Fibroblast of villous mesenchyme (primary cell): ENCODE measurements at places on chromosomes 1 and 21. TPM values are rescaled to one million over a fixed set of nuclear protein-coding genes. Genes with fewer than 3 reads are reported as not detected.

The ALG6 gene
- total RNA-seq: 8.7 and 13.0 TPM in 2 replicates

The PADI1 gene
- total RNA-seq: 0.43 and 0.64 TPM in 2 replicates

The LHX8 gene
- total RNA-seq: under 0.01 TPM in 1 of 2 replicates, not detected in the other

The FGR gene
- total RNA-seq: not detected in 2 replicates

The LCE3D gene
- total RNA-seq: not detected in 2 replicates

The UTS2 gene
- not detected in 2 replicates for total RNA-seq

The KRTAP19-3 gene
- not detected in 2 replicates for total RNA-seq

The MRPL55 gene
- 39.3 and 48.0 TPM in 2 replicates for total RNA-seq

The AGMAT gene
- 2.3 and 2.6 TPM in 2 replicates for total RNA-seq

The GREM2 gene
- 1.3 and 6.8 TPM in 2 replicates for total RNA-seq

The MOV10 gene
- 56.7 and 63.5 TPM in 2 replicates for total RNA-seq
